ENCODE measurements at places on chromosomes 16 and 17.

DNA sequence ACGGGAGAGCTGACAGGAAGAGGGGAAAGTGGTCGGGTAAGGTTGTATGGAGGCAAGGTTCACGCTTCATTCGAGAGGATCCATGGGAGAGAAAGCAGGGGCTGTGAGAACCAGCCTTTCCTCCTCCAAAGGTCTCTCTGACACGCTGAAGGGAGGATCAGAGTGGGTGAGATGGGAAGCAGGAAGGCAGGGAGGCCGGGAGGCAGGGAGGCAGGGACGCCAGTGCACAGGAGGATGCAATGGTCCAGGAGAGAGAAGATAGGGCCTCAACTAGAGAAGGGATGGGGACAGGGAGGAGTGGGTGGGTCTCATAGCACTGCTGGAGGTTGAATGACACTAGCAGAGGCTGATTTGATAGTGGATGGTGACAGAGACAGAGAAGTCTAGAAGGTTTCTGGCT, 54.1 kb downstream of the PIMREG start:
- DNase-seq: no peak

DNA sequence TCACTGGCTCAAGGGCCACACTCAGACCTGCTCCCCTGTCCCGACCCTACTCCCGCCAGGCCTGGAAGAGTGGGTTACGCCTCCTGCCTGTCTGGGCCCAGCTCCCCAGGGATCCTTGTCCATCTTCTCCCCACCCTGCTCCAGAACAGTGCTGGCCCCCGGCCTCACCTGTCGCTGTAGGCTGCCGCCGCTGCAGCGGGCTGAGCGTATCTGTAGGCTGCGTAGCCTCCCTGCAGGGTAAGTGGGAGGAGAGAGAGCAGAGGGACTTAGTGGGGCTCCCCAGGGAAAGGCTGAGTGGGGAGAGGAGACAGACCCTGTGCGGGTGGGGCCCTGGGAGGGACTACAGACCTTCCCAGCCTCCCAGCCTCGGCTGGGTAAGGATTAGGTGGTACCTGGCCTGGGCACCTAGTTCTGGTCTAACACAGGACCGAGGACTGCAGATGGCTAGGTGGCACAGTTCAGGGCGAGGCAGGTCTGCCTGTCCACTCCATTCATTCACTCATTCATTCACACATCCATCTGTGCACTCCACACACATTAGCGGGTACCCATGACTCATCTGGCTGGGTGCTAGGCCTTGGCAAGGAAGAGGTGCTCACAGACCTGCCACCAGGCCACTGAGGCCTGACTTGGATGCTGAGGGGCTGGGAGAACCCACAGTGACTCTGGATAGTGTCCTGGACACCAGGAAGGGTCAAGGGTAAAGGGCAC, 20.9 kb downstream of the ENGASE start:
- DNase-seq: no peak

DNA sequence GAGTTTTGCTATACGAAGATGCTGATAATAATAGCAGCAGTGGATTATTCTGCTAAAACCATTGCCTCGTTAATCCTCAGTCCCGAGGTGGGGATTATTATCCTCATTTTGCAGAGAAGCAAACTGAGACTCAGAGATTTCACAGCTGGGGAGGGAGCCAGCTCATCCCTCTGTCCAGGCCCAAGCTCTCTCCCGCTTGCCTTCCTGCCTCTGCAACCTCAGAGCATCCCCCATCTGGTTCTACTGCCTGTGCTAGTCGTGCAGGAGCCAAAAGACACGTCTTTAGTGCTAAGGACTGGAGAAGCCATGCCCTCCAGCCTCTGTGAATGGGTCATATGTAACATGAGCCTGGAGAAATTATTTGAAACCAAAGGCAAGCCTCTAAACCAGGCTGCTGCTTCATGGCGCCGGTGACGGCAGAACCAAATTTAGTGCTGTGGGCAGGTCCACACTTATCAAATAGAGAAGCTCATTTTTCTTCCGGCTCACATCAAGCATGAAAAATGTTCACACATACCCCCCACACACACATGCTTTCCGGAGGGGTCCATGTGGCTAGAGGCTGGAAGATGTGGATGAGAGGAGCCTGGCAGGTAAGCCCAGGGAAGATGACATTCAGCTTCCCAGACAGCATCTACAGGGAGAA, 13.5 kb downstream of the MAPT start:
- no peak for DNase-seq

DNA sequence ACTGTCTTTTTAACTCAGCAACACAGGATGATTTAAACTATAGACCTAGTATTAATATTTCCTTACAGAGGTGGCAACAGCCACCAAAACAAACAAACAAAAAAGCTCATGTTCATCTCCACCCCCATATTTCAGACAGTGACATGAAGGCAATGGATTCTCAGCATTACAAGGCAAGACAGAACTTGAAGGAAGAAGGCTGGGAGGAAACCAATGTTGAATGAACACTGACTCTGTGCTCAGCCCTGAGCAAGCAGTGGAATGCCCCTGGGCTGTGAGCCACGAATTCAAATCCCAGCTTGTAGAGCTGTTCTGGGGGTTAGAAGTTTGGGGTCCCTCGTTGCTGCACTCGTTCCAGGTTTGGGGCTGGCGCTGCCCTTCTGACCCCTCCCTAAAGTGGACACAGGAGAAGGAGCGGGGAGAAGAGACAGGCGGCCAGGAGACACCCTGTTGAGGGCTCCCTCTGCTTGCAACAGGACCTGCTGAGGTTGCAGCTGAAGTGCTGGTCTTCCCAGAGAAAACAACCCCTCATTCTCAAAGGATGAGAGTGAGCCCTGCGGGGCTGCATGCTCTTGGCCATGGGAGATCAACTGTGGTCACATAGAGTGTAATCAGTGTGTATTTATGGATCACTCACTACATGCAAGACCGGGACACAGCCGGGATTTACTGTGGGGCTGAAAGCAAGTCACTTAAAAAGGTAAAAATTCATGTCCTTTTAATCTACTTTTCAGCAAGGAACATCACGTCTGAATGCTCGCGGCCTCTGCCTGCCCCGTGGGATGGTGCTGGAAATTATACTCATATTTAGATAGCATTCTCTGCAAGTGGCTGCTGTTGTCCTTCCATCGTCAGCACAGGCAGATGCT, 34.3 kb downstream of the MYH3 start:
- DNase-seq: no peak

GRCh38 chr17:73536700-73537605, 107.3 kb downstream of the SDK2 start:
- DNase-seq: no peak

GRCh38 chr16:65119901-65120401, 1.9 kb downstream of the CDH11 start:
- DNase-seq: no peak

GRCh38 chr17:4340914-4341615, 25.4 kb downstream of the UBE2G1 start:
- DNase-seq: no peak

DNA sequence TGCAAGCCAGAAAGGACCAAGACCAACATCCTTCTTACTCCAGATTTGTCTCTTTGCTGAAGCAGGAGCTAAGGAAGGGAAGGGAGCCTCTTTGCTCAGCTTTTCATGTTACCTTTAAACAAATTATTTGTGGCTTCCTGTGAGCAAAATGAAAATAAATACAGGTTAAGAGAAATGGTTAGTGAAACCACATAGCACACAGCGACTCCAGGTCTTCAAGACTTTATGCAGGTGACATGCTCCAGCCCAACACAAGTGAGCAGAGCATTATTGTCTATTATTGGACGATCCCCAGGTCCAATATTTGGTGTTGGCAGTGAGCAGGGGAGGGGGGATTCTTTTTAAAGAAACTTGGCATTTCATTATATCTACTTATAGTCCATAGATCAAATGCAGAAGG, 53.3 kb downstream of the SALL1 start:
- DNase-seq: no peak

- DNase-seq: no peak
Observed at GRCh38 chr16:31064882-31065461, 9.1 kb downstream of the ZNF668 start.

DNA sequence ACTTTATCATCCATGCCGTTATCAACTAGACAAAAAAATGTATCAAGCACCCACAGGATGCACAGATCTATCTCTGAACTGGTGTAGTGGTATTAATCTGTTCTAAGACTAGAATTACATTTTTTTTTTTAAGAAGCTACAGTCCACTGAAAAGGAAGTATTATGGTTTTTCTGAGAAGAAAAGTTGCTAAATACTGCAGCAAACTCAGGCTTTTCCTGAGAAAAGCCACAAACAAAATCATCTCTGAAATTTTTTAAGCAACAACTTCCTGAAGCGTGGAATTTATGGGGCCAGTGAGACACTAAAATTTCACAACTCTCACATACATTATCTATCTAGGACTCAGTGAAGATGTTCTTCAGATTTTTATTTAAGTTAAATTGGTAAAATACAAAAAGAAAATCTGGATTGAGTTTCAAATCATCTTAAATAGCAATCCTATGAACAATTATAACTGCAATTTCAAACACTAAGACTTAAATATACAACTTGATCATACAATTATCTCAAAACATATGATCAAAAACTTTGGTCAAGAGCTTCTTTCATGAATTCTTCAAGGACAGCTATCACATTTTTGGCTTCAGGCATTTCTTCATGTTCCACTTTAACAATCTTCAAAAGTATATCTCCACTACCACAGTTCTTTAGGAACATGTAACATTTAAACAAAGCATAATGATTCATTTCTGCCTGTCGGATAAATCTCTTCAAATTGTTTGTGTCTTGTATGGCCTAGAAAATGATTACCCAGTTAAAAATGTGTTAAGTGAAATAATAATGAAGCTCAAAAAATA, 10.5 kb downstream of the C17orf75 start:
- DNase-seq: no peak

DNA sequence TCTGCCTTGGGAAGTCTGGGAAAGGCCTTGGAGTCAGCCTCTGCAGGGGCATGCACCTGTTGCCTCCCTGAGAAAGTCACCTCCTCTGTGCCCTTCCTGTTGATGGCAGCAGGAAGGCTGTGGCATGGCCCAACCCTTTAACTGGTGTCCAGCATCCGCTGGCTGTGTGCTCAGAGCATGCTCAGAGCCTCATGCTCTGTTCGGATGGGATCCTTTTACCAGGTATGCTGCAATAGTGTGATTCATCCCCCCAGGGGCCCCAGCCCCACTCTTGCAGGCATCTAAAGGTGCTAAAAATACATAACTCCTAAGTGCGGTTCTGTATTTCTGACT, 24.9 kb downstream of the KLHL36 start:
- DNase-seq: no peak

GRCh38 chr16:11417487-11417886, 72.2 kb downstream of the RMI2 start:
- DNase-seq: no peak

DNA sequence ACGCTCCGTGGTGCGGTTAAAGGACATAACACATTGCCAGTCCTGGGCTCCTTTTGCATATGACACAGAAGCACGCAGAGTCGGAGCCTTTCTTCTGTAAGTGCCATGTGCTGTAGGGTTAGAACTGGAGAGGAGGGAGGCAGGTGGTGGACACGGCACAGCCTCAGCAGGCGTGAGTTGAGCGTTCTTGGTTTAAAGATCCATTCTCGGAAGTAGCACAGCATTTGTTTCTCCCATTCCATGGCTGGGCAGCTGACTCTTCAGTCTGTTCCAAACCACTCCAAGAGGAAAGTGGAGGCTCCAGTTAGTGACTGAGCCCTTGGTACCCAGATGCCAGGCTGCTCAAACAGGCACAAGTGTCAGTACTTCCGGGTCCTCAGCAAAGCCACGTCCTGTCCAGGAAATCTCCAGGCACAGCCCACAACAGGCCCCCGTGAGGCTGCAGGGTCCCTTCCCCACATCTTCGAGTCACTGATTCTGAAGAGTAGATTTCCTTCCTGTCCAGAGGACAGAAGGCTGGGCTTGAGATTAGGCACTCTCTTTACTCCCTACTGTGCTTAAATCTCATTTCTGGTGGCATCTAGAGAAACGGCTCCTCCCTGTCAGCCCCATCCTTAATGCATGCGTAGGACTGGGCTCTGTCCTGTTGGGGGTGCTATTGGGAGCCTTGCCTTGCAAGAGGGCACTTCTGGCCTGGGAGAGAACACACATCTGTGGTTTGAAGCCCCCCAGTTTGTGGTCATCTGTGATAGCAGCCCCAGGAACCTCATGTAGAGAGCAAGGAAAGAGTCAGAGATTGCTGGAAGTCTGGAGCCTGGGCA, 39.6 kb upstream of the NAT9 start:
- no peak for DNase-seq

GRCh38 chr17:65324611-65325342, 187.6 kb downstream of the RGS9 start:
- DNase-seq: no peak

- DNase-seq: no peak
Observed at GRCh38 chr17:59355702-59356325, 24.4 kb downstream of the YPEL2 start.

DNA sequence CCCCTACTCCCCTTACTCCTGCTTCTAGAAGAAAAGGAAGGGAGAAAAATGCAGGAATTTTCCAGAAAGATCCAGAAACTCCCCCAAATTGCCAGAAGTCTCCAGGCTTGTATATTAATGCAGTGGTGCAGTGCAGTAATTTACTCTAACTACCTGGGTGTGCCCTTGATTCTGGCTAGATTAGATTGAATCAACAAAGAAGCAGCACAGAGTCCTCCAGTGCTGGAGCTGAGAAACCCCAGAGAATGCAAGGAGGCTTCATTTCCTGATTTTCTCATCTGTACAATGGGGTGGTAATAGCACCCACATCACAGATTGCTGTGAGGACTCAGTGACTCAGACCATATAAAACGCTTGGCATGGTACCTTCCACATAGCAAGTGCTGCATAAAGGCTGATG, 247.3 kb upstream of the RPL38 start:
- DNase-seq: no peak
